ENCODE measurements at places on chromosomes 11 and 22. TPM values are rescaled to one million over a fixed set of nuclear protein-coding genes. Genes with fewer than 3 reads are reported as not detected.
A peak's percentile ranks its signal among the peaks of the same experiment; 100 is the strongest.

DNA sequence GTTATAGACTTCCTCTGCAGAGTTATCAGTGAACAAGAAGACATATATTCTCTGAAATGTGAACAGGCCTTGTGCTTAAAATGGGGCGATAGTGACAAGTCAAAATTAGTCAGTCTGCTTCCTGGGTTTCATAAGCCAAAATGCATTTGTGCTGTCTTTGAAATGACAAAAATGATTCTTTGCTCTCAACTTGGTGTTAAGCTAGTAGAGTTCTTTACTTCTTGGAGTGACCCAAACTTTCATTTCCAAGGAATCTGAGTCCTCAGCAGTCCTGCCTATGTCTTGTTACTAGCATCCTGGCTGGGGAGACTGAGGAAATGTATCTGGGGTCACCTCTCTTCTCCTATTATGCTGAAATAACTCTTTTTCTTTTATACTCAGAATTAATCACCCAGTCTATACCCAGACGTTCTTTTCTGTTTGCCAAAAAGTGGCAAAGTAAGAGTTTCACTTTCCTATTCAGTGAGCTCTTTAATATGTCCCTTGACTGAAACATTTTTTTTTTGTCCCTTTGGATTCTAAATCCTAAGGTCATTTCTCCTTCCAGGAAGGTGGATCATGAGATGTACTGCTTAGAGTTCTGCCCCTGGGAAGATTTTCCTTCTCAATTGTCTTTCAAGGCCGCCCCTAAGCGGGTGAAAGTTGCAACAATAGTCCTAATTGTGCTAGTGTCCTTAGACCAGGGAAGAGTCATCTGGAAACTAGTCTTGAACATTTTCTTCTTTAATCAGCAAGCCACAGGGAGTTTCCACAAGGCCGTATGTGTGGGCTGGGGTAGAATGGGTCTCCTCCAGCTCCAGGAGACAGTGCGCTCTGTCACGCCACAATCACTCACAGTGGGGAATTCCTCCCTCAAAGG, 53.0 kb upstream of the RDX start:
- DNase-seq: no peak

DNA sequence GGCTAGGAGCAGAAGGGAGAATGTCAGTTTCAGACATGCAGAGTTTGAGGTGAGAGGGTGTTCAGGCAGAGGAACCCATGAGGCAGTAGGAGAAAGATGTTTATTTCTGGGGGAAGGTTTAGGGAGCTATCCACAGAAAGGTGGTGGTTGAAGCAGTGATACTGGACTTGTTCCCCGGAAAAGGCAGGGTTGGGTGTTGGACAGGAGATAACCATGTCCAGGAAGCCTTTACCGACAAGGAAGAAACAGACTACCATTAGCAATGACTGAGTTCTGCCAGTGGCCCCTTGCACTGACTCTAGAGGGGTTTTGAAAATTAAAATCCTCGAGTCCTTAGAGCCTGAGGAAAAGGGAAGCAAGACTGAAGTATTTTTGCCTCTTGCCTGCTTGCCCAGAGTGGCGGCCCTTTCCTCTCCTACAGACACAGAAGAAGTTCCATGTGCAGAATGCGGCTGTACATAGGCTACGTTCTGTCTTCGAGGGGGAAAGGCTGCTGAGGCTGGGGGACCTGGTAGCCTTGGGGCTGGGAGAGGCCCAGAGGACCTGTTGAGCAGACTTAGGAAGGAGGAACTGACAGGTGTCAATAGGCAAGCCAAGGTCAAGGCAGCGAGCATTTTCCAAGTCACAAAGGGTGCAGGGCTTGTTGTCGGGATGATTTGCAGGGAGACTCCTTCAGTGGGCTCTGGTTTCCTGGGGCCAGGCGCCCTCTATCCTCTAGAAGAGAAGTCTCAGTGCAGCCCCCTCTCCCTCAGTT, 146.7 kb downstream of the LDLRAD3 start:
- no peak for DNase-seq

DNA sequence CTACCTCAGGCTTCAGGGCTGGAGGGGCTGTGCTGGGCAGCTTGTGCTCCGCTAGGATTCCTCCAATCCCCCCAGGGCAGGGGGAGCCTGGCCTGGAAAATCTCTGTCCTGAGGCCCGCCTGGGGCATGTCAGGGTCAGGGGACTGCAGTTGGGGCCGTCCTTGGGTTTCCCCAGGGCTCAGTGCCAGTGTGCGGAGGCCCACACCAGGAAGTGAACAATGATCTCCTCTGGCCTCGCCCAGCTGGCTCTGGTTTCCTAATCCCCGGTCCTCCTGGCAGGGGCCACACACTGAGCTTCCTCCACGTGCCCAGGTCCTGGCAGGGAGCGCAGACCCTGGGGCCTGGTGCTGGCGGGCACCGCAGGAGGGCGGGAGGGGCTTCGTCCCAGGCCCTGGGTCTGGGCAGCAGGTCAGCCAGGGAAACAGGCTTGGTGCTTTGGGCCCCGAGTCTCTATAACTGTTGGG, 1.4 kb upstream of the MUC2 start:
- no peak for DNase-seq

DNA sequence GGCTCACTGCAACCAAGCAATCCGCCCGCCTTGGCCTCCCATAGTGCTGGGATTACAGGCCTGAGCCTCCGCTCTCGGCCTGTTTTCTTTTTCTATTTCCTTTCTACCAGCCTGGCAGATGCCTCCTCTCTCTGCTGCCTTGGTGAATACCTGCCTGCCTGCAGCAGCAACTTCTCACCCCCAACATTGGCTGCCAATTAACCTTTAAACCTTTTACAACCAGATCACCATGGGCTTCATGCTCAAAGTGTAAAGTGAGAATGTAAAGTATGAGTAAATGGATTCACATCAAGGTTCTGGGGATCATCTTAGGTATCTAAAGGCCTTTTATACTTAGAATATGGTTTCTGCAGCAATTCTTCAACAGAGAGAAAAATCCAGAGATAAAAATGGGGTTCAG, 13.0 kb upstream of the FCHSD2 start:
- no peak for DNase-seq

DNA sequence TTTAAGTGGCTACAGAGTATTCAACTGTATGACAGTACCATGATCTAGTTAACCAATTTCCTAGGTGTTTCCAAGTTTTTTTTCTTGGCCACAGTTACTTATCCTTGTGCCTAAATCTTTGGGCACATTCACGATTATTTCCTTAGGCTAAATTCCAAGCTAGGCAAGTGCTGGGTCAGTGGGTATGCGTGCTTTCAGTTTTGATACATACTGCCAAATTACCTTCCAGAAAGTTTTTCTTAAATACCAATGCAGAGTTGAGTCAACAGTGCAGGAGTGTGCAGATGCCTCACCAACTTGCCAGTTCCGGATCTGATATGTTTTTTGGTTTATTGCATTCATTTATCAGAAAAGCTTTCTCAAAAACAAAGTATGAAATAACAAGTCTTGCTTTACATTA, 67.9 kb upstream of the OR4B1 start:
- no peak for DNase-seq

DNA sequence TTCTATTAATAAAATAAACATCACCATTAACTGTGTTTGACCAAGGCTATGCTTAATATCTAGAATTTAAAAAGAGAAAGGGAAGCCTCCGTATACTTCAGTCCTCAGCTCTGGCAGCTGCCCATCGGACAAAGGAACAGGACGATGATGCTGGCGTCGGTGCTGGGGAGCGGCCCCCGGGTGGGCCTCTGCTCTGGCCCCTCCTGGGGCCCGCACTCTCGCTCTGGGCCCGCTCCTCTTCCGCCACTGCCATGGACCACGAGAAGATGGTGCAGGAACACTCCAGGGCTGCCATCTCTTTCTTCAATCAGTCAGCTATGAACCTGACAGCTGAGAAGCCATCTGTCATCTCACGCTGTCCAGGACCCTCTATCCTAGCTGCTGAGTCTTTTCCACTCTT, 25.3 kb downstream of the PDHX start:
- no peak for DNase-seq

Gene EXPH5
- polyA plus RNA-seq: 4.9 TPM

- no peak for DNase-seq
Observed at GRCh38 chr11:122159173-122159721, 43.2 kb upstream of the BLID start.

GRCh38 chr11:118644496-118644895, 35.0 kb downstream of the TREH start:
- no peak for DNase-seq

Gene KRTAP5-7
- polyA plus RNA-seq: 0.25 TPM

GRCh38 chr22:37213218-37213855, 1.1 kb upstream of the SSTR3 start:
- DNase-seq: no peak

DNA sequence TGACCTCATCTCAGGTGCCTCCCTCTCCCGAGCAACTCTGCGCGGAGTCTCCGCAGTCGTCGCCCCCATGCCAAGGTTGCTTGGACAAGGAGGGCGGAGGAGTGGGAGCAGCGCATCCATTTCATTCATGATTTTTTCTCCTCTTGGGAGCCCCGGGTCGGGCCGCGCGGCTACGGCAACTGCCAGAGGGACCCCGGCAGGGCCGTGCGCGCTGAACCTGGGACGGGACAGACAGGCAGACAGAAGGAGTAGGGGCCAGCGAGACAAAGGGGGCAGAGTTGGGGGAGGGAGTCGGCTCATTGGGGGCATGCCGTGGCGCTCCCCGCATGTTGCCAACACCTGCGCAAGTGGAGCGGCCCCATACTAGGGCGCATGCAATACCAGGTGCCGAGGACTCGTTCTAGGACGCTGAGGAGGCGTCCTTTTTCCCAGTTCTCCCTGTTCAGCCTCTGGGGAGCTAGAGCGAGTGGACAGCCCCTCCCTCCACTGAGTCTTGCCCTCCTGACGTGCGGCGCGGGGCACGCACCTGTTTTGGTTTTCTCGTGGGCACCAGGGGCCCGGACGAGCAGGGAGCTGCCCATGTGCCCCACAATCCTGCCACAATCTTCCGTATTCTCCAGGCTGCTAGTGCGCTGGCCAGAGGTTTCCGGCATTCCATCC, 501 bp upstream of the PTPN5 start:
- DNase-seq: no peak

GRCh38 chr11:34324466-34324865, 33.3 kb downstream of the ABTB2 start:
- no peak for DNase-seq

DNA sequence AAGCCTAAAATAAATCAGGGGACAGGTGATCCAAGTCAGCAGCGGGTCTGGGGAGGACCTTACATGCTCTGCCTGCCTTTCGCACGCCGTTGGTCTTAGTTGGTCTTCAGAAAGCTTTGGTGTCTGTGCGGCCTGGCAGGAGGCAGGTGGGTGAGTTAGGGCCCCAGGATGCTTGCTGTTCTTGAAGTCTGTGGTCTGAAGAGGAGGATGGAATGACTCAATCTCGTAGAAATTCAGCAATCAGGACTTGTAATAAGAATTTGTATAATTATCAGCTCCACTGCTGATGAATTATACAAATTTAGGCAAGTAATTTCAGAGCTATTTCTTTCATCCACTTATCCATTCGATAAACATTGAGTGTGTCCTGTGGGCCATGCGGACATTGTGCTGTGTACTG, 138.5 kb downstream of the FEZ1 start:
- no peak for DNase-seq

- DNase-seq: no peak
Observed at GRCh38 chr11:30244265-30244664, 13.5 kb downstream of the FSHB start.

DNA sequence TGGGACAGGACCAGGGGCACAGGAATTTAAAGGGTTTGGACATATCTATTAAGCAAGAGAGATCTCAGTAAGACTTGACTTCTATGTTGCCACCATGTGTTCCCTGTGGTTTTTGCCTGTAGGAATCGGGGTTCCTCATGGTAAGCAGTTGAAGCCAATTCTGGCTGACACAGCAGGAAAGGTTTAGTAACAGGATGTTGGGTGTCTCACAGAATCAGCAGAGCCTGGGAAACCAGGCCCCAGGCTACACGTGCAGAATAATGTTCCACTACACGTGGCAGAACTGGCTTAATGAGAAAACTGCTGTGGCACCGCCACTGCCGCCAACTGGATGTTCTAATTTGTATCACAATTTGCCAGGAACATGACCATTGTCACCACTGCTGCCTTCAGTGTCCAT, 264.6 kb upstream of the PLET1 start:
- no peak for DNase-seq

DNA sequence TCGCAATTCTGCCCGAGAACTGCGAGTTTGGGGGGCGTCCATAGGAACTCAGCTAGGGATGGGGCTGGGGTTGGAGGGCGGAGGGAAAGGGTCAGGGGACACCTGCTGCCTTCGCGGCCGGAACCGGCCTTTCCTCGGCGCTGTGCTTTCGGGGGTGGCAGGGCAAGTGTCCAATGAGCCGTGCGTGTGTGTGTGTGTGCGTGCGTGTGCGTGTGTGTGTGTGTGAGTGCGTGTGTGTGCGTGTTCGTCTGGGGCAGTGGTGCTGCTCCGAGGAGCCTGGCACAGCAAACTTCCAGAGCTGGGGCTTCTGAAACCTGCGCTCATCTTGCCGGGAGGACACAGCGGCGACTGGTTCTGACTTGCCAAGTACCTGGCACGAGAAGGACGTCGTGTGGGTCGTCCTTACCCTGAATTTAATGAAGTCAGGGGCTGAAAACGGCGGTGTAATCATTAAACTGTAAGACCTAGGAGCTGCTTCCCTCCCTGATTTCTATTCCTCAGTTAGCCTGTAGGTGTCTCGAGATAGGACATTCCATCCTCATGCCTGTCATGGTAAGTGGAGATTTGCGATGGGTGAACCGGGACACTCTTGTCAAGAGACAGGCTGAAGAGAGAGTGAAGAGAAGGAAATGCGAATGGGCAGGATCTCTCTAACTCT, 27.0 kb upstream of the AMOTL1 start:
- peak; percentile 60 for DNase-seq

Gene ST14
- 38.9 TPM for polyA plus RNA-seq

- DNase-seq: no peak
Observed at GRCh38 chr11:69035946-69036340, 12.8 kb upstream of the TPCN2 start.

- DNase-seq: no peak
Observed at GRCh38 chr22:42074132-42074811, at the start of gene PHETA2. Gene PHETA2, plus strand, starts transcription at chr22:42074248. Its CDS starts 3,046 bp downstream, at chr22:42077294.

DNA sequence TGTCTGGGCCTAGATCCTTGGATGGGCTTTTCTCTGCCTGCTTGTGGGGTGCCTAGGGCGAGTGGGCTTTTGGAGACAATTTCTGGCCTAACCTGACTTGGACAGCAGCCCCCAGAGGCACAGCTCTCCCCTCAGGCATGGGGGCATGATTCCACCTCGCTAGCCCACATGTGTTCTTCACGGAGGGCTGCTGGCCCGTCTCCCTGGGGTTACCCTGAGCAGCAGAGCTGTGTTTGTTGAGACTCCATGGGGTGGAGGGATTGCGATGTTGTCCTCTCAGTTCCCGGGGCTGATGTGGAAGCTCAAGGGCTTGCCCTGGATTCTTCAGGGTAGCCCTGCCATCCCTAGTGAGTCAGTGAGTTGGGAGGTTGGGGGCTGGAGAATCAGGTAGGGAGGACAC, 2.4 kb upstream of the LRRC75B start:
- DNase-seq: no peak

DNA sequence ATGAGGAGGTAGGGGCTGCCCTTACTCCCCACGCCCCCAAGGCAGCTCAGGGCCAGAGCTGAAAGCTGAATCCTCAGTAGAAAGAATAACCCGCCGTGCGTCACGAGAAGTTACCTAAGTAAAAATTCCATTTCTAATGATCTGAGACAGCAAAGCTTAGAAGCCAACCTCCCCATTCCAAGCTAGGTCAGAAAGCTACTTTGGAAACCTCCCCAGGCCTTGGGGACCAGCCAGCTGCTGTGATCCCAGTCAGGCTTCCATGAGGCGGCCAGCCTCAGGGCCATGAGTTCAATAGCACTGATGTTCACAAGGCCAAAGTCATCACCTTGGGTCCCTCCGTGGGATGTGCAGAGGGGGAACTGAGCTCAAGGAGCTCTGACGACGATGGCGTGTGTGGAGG, 6.9 kb downstream of the SHISAL1 start:
- no peak for DNase-seq

All from left renal cortex interstitium (tissue), 4 donors.